D721Med (cell line): ENCODE measurements at places on chromosomes 4 and X.

DNA sequence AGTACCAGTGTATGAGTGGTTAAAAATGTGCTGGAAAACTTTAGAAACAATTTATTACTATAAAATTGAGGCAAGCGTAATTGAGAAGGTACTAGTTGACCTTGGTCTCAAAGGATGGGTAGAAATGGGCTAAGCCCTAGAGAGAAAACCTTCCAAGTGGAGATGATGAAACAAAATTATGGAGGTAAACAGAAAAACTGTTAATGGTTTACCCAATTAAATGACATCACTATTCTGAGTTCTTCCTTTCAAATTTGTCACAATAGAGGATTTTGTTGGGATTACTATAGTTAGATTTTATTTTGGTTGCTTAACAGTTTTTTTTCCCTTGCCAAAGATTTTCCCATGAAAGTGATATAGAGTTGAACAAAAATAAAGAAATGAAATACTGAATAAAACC, 1302.5 kb upstream of the TENM3 start:
- DNase-seq, result no peak

DNA sequence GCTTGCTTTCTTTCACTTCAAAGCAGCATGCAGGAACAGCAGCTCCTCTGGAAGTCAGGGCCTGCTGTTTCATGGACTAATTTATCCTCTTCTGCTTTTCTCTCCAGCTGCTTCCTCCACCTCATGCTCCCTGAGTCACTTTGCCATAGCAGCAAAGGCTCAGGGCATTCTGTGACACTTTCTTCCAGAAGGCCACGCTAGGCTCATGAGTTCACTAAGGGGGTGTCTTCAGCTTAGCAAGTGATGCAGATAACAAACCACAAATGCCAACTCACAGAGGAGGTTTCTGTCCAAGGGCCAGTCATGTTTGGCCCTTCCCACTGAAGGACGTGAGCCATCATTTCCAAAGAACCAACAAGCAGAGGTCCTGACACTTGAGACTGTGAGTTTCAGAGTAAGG, 200.2 kb downstream of the ADGRA3 start:
- no peak for DNase-seq

GRCh38 chr4:80424225-80424581, 88.7 kb downstream of the CFAP299 start:
- no peak for DNase-seq

DNA sequence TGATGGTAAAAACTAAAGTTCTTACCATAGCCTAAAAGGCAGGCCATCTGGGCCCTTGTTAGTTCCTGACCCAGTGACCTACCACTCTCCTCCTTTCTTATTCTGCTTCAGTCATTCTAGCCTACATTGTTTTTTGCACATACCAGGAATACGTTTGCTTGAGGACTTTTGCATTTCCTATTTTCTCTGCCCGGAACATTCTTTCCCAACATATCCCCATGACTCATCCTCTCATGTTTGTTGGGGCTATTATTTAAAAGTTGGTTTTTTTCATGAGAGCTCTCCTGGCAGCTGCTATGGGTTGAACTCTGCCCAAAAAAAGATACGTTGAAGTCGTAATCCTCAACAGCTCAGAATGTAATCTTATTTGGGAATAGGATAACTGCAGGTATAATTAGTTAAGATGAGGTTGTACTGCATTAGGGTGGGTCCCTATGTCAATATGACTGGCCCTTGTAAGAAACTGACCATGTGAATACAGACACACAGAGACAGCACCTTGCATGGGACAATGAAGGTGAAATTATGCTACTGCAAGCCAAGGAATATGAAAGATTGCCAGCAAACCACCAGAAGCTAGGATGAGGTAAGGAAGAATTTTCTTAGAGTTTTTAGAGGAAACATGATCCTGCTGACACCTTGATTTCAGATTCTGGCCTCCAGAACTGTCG, 138.3 kb upstream of the PDHA2 start:
- DNase-seq, result no peak

- DNase-seq, result no peak
Measured at GRCh38 chrX:57929373-57929772, 19.1 kb upstream of the ZXDA start.
